A549 treated with Hydrocortisone at 1 μM for 4 hours (cell line): ENCODE measurements at places on chromosomes 5 and 9. TPM values are rescaled to one million over a fixed set of nuclear protein-coding genes. Genes with fewer than 3 reads are reported as not detected.

Gene OLFM1
- total RNA-seq = 7.8 to 10.3 TPM (median 10.1 TPM) in 5 replicates

Gene CER1
- not detected in 5 replicates for total RNA-seq

Gene TUSC1
- total RNA-seq = 3.5 to 6.8 TPM (median 6.1 TPM) in 5 replicates

Gene IFT74
- total RNA-seq = 11.6 to 15.5 TPM (median 12.9 TPM) in 5 replicates

Gene ERAP2
- total RNA-seq = 1.2 to 1.3 TPM (median 1.2 TPM) in 5 replicates

Gene MARVELD2
- 2.0 to 4.3 TPM (median 2.4 TPM) in 5 replicates for total RNA-seq

Gene PHYKPL
- total RNA-seq = 7.9 to 9.1 TPM (median 8.7 TPM) in 5 replicates
